ENCODE measurements at places on chromosomes 16 and 17.

DNA sequence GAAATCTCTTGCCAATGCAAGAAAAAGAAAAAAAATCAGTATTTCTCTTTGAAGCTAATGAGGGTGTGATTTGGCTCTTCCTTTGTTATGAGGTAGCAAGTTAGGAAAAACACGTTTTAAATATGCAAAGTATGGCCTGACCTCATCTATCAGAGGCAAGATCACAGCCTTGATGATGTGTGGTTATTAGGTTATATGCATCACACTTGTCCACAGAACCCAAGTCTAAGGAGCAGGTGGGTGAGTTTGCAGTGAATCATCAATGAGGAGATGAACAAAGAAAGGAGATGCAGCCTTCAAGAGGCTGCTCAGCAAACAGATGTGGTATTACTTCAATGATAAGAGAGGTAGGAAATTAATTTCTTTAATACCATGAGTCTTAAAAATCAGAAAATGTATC, 594.8 kb upstream of the CDH5 start:
- no peak for DNase-seq

DNA sequence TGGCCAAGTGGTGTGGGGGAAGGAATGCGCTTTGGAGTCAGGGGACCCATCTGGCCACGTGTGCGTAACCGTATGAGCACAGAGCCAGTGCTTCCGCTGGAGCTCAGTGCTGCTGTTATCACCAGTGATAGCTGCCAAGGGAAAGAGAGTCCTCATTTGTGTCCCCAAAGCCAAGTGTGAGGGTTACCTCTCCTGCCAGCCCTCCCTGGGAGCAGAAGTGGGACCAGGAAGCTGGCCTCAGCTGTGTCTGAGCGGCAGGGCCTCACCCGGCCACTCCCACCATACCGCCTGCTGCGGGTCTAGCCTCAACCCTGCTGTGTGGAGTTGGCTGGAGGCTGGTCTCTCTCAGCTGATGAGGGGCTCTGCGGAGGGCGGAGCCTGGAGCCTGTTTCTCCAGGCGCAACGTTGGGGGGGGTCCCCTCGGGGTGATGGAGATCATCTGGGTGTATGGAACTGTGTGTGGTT, 44.5 kb downstream of the MEAK7 start:
- DNase-seq, result no peak

- no peak for DNase-seq
These were observed 30.8 kb downstream of the VWA3A start for GRCh38 chr16:22123146-22123545.

DNA sequence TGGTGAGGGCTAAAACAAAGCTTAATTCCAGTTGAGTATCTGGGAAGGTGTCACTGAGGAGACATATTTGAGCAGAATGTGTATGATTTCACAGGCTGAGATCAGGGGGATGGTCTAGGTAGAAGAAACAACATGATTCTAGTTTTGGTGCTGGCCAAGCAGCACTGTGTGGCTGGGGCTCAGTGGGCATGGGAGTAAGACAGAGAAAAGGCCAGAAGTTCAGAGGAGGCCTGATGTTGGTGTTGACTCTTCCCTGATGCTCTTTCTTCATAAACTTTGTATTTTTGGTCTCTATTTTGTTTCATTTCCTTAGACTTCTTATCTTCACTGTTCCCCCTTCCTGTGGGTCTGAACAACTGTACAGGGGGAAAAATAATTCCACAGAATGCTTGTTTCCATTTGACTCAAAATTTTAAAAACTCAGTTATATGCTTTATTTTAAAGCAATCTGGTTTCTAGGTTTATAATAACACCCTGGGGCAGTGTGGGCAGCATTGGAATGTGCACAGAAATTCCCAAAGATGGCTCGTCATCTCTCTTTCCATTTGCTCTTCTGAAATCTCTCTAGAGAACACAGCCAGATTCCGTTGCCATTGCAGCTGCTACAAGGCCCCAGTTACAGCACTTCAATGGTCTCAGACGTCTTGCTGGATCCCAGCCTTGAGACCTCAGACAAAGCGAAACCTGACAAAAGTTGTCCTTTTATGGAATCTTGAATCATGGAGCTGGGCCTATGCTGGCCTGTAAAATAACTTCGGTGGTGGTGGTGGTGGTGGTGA, 68.3 kb downstream of the SNX11 start:
- DNase-seq, result no peak

GRCh38 chr17:233473-233941, 52.1 kb upstream of the DOC2B start:
- no peak for DNase-seq

DNA sequence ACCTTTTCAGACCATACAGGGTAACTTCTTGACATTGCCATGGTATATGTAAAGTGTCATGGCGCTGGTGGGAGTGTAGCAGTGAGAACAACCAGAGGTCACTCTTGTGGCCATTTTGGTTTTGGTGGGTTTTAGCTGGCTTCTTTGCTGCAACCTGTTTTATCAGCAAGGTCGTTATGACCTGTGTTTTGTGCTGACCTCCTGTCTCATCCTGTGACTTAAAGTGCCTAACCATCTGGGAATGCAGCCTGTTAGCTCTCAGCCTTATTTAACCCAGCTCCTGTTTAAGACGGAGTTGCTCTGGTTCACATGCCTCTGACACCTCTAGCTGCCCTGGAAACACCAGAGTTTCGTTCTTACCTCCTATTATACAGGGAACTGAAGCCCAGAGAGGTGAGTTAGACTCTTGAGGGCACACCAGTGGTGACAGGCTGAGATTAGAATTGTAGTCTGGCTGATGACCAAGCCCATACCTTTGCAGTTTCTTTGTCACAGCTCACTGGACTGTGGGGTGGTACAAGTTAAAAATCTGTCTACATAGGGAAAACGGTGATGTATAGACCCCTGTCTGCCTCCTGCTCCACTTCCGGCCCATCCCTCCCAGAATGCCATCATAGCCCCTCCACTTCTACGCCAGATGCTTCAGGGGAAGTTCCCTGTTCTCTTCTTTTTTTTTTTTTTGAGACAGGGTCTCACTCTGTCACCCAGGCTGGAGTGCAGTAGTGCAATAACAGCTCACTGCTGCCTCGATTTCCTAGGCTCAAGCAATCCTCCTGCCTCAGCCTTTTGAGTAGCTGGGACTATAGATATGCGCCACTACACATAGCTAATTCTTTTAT, 21.0 kb downstream of the KSR1 start:
- no peak for DNase-seq
